Upper lobe of right lung (tissue), 1 donor: ENCODE measurements at places on chromosomes 3 and 15. TPM values are rescaled to one million over a fixed set of nuclear protein-coding genes. Genes with fewer than 3 reads are reported as not detected.

DNA sequence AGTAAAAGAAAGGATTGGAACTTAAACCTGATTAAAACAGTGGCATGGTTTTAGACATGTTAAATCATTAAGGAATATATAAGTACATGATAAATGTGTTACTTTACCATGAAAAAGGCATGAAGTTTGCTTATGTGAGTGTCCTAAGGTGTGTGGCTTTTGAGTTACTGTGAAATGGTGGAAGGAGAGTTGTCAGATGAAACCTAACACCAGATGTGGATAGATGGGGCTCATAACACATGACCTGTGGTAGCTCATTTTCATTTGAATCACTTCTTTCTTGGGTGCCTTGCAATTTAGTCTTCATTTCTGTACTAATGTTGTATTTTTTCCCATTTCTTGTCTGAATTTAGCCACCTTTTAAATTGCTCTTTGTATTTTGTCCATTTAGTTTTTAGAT, 13.0 kb downstream of the MEF2A start:
- H3K36me3 ChIP-seq = no peaks in the 10 kb centered on the region
- no peak for DNase-seq
- no peaks in the 10 kb centered on the region for H3K27me3 ChIP-seq
- H3K27ac ChIP-seq = no peak overlapping the region
- peaks cover 28% of the 10 kb centered on the region for H3K4me1 ChIP-seq

HIGD2B gene
- not detected for total RNA-seq

DNA sequence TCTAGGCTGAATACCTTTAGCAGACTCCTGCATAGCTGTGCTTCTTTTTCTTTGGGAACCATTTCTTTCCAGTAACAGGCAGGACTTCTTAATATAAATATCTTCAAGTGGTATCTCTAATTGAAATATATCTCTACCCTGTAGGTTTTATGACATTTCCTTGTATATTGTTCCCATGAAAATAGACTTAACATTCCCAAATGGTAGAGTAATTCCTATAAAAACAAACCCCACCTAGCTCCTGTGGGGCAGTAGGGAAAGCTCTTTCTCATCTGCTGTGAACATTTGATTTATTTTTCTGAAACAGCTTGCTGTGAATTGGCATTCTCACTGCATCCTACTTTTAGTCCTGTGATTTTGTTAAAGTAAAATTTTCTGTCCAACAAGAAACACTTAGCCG, 20.8 kb downstream of the SELENOT start:
- no peak for DNase-seq
- H3K27ac ChIP-seq = no peak overlapping the region
- H3K4me1 ChIP-seq = no peaks in the 10 kb centered on the region
- H3K4me3 ChIP-seq = no peak overlapping the region

GRCh38 chr15:80804970-80805495, 25.9 kb downstream of the CEMIP start:
- H3K27me3 ChIP-seq = no peaks in the 10 kb centered on the region
- no peak overlapping the region for H3K27ac ChIP-seq
- H3K36me3 ChIP-seq = no peaks in the 10 kb centered on the region
- no peaks in the 10 kb centered on the region for H3K4me1 ChIP-seq

ROBO1 gene
- 27.1 TPM for total RNA-seq

MYRIP gene
- total RNA-seq = 5.9 TPM

RHCG gene
- total RNA-seq = not detected

CXCR6 gene
- total RNA-seq = 4.7 TPM

DNA sequence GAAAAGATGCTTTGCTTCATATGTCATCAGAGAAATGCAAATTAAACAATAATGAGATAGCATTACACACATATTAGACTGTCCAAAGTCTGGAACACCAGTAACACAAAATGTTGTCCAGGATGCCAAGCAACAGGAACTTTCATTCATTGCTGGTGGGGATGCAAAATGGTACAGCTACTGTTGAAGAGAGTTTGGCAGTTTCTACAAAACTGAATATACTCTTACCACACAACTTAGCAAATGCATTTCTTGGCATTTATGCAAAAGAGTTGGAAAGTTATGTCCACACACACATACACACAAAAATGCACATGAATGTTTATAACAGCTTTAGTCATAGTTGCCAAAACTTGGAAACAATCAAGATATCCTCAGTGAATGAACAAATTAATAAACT, 195.2 kb upstream of the MME start:
- H3K36me3 ChIP-seq = no peaks in the 10 kb centered on the region
- H3K4me3 ChIP-seq = no peak overlapping the region
- DNase-seq = no peak
- H3K27ac ChIP-seq = no peak overlapping the region
- H3K4me1 ChIP-seq = no peaks in the 10 kb centered on the region

DNA sequence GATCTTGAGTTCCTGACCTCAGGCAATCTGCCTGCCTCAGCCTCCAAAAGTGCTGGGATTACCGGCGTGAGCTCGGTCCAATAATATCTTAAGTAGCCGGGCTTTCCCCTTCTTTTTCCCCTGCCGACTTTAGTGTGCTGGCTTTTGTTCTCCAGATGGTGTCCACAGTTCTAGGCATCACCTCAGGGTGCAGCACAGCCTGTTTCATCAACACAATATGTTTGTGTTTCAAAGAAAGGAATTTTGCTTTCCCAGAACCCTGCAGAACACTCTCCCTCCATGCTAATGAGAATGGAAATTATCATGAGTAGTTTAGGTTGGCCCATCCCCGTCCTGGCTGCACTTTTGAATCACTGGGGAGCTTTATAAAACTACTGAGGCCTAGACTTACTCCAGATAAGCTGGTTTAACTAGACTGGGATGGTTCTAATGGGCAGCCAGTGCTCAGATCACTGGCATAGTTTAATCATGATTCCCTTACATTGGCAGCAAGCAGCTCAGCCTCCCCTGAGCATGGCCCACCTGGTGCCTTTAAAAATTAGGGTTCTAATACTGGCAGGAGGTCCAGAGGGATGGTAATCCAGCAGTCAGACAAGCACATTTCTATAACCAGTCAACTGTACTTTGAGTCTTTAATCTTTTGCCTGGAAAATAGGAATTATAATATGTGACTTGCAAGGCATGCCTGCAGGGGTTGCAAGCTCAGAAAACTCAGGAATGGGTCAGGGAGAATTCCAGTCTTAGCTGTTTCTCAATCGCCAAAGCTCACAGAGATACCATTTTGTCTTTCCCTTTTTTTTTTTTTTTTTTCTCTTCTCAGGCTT, 127.6 kb upstream of the RASGRP1 start:
- no peaks in the 10 kb centered on the region for H3K4me1 ChIP-seq
- no peaks in the 10 kb centered on the region for H3K36me3 ChIP-seq
- no peak overlapping the region for H3K4me3 ChIP-seq
- H3K27me3 ChIP-seq = no peaks in the 10 kb centered on the region

DNA sequence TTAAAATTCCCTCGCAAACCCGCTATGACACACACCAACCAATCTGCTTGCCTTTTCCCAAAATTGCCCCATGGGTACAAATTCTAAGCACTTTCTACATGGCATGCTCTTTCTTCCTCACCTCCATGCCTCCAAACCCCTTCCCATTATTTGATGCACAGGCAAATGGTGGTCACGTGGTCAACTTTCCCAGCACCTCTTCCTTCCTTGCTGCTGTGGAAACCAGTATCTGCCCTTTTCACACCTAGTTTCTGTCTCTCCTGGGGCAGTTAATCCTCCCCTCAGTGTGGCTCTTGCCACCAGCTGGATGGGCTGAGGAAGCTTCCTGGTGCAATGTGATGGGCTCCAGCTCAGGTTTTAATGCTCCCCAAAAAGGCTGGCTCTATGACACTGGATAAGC, 38.4 kb upstream of the ST8SIA2 start:
- H3K36me3 ChIP-seq = no peaks in the 10 kb centered on the region
- H3K27ac ChIP-seq = no peak overlapping the region

DNA sequence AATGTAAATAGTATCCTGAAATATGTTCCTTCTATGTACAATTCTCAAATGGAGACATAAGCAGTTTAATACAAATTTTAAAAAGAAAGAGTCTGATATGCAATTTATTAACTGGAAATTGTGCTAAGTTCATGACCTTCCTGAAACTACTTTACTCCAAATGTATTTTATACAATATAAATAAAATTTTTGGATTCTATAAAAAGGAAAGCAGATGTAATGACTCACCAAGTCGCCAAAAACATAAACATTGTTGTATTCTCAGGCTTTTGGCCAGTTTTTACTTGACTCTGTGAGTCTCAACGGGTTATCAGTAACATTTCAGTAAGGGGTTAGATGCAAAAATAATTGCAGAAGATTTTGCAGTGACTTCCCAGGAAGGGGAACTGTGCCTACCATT, 948.2 kb downstream of the EPHA3 start:
- H3K4me1 ChIP-seq = no peaks in the 10 kb centered on the region
- no peaks in the 10 kb centered on the region for H3K27me3 ChIP-seq
- no peaks in the 10 kb centered on the region for H3K36me3 ChIP-seq
- H3K27ac ChIP-seq = no peak overlapping the region

DNA sequence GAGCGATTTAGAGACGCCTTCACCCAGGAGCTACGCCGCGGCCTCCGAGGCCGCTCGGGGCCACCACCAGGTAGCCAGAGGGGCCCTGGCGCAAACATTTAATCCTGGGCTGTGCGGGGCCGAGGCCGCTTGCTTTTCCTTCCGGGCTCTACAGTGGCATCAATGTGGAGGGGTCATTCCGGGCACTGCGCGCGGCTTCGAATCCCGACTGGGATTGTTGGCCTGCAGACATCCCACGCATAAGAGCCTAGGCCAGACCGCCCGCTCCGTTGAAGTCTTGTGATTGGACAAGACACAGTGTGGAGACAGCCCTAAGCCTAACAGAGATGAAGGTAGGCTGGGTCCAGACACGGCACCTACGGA, 568 bp upstream of the NCBP2 start:
- peak overlapping the region; percentile 98 for H3K27ac ChIP-seq
- peak overlapping the region; percentile 95 for H3K4me3 ChIP-seq
- peak; percentile 68 for DNase-seq
- H3K27me3 ChIP-seq = no peaks in the 10 kb centered on the region

ZMYND10 gene
- 2.8 TPM for total RNA-seq

DNA sequence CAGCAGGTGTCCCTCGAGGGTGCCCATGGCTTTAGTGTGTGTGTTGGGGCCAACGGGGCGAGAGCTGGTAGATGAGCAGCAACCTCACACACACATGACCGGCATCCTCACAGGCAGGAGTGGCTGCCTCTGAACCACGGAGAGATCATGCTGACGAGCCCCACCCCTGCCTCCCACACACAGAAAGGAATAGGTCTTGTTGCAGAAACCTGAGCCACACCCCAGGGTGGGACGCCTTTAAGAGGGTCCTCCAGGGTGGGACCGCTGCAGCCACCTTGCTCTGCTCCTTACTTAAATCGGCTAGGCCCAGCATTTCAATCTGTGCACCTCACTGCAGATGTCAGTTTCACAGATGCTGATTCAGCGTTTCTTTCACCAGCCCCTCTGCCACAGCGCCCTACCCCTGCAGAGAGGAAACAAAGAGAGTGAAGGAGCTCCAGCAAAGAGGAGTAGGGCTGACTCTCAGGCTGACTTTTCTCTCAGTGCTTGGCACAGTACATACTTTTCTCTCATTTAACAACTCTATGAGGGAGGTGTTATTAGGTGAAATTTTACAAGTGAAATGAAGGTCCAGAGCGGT, 61.2 kb upstream of the EPHB3 start:
- no peak for DNase-seq
- no peak overlapping the region for H3K27ac ChIP-seq
- no peak overlapping the region for H3K4me3 ChIP-seq
- no peaks in the 10 kb centered on the region for H3K4me1 ChIP-seq
- no peaks in the 10 kb centered on the region for H3K36me3 ChIP-seq
- peaks cover 4% of the 10 kb centered on the region for H3K27me3 ChIP-seq

CHCHD6 gene
- total RNA-seq = 17.1 TPM

- DNase-seq = no peak
- no peak overlapping the region for H3K4me3 ChIP-seq
- H3K4me1 ChIP-seq = no peaks in the 10 kb centered on the region
- no peak overlapping the region for H3K27ac ChIP-seq
- H3K27me3 ChIP-seq = no peaks in the 10 kb centered on the region
- H3K36me3 ChIP-seq = no peaks in the 10 kb centered on the region
Observed at GRCh38 chr3:194374935-194375334, 5.4 kb upstream of the LRRC15 start.

DNA sequence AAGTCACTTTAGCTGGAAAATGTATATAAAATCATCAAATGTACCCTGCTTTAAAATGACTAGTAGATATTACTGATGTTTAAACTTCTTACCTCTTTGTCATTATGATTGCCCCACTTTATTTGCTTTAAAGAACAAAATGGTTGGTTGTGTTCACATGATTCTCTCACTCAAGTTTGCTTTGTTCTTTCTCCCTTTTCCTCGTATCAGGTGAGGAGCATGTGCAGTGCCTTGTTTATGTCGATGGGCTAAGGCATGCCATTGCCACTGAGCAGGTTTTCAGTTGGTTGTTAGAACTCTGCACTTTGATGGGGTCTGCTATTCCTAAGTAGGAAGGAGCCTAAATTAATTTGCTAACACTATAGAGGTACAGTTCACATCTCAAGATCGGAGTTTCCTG, 5.3 kb downstream of the MAP2K5 start:
- no peak overlapping the region for H3K27ac ChIP-seq
- peaks cover 13% of the 10 kb centered on the region for H3K4me1 ChIP-seq
- H3K4me3 ChIP-seq = no peak overlapping the region
- no peak for DNase-seq
- peaks cover 15% of the 10 kb centered on the region for H3K36me3 ChIP-seq

GRCh38 chr3:64109438-64109837, 86.1 kb upstream of the PSMD6 start:
- no peaks in the 10 kb centered on the region for H3K27me3 ChIP-seq
- H3K4me1 ChIP-seq = no peaks in the 10 kb centered on the region
- H3K27ac ChIP-seq = no peak overlapping the region

RBM15B gene
- 26.4 TPM for total RNA-seq

MYH15 gene
- total RNA-seq = 0.90 TPM

DNA sequence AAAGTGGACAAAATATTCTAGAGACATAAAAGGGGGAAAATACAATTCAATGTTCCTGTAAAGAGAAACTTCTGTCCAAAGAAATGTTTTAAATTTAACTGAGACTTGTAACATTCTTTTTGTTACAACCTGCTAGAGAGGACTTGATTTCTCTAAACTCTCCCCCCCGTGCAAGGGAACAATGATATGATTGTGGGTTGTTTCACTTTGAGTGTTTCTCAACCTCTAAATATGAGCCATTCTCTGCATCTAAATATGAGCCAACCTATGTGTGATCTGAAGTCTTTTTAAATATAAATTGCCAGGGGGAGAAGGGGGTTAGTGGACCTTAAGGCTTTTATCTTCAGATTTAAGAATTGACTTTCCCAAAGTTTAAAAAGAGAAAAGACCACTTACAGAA, 14.6 kb downstream of the ZNF860 start:
- H3K27ac ChIP-seq = no peak overlapping the region
- no peaks in the 10 kb centered on the region for H3K36me3 ChIP-seq
- H3K27me3 ChIP-seq = no peaks in the 10 kb centered on the region
- no peak for DNase-seq
- no peak overlapping the region for H3K4me3 ChIP-seq

HDC gene
- 4.1 TPM for total RNA-seq

DNA sequence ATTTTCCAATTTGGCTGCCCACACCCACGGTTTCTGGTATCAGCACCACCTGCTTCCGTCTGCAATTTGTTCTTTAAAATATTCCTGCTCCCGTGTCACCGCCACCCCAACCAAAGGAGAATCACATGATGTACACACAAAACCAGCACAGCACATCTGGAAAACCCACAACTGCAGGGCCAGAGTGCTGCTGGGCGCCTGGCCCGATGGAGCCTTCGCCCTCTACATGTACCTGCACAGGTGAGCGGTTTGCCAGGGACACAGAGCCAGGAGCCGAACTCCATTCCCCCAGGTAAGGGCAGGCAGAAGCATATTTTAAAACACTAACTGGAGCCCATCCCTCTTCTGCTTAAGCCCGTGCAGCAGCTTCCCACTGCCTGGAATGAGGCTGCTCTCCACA, 75.6 kb downstream of the ADAMTS17 start:
- H3K27me3 ChIP-seq = no peaks in the 10 kb centered on the region
- no peak for DNase-seq
- H3K4me1 ChIP-seq = no peaks in the 10 kb centered on the region
- H3K27ac ChIP-seq = no peak overlapping the region
- H3K36me3 ChIP-seq = no peaks in the 10 kb centered on the region
